Left ventricle myocardium inferior (tissue), 1 donor: ENCODE measurements at places on chromosomes 7 and 10. TPM values are rescaled to one million over a fixed set of nuclear protein-coding genes. Genes with fewer than 3 reads are reported as not detected.

Gene ABHD11
- total RNA-seq: 25.2 TPM

Gene IDI2
- 0.33 TPM for total RNA-seq

Gene MMD2
- total RNA-seq: not detected

Gene FAM170B
- not detected for total RNA-seq

Gene ADRA2A
- 0.27 TPM for total RNA-seq

- no peak for DNase-seq
These were observed 62.7 kb upstream of the DDC start for GRCh38 chr7:50627824-50628361.

DNA sequence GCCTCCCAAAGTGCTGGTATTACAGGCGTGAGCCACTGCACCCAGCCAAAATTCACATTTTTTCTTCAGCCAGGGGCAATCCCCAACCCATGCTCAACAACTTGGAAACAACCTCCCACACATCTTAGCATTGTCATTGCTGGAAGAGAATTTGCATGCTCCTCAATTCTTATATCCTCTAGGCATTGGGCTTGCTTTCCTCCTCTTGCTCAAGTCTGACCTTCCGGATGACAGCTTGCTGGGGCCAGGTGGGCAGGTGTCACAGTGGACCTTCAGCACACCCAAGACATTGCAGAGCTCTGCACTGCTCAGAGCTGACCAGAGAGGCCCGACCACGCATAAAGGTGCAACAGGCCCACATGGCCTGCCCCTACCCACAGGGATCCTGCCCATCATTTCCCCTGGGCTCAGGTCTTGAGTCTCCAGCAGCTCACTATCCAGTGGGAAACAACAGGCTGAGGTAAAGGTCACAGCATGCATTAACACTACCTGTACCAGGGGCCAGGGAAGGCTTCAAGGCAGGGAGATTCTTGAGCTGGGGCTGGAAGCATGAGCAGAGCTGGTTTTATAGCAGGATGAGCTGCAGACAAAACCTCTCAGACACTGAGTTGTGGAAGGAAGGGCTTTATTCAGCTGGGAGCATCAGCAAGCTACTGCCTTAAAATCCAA lies 6.8 kb upstream of the GPR15LG start:
- DNase-seq: no peak

DNA sequence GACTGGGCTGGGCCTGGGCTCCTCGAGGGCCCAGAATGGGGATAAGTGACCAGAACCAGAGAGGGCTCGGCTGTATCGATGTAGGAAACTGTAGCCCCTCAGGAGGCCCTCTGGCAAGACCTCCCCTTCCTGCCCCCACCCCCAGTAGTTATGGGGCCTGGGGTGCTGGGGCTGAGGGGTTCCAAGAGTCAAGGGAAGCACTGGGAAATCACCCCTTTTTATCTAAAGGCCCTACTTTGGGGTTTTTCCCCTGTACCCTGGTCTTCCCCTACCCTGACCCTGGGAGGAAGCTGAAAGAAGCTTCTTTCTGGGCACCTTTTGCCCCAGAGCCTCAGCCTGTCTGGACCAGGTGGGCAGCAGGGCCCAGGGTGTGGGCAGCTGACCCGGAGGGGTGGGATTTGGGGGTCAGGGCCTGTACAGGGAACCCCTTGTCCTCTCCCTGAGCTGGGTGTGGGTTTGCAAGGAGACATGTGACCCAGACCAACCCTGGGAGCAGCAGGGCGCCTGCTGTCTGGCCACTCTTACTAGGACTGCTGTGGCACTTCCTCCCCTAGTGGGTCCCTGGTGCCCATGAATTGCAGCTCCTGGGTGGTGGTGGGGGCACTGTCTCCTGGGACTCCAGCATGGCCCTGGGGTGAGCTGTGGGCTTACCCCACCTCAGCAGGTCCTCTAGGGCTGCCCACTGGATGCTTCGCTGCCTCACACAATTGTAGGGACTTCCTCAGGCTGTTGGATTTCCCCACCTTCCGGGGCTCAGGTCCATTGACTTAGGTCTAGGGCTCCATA lies 1.5 kb downstream of the IRF5 start:
- no peak for DNase-seq

GRCh38 chr7:44072364-44073231 lies 7.2 kb upstream of the PGAM2 start:
- peak; percentile 82 for DNase-seq

- no peak for DNase-seq
These were observed 18.4 kb downstream of the TRIM24 start for GRCh38 chr7:138478499-138478908.
